A549 (cell line): ENCODE measurements at places on chromosomes 6 and 20.

- no peak for DNase-seq
Observed at GRCh38 chr6:112065426-112065986, 11.6 kb downstream of the CCN6 start.

GRCh38 chr6:37381579-37381978, 27.8 kb downstream of the RNF8 start:
- peak; percentile 71 for DNase-seq

GRCh38 chr6:151141685-151142084, 98.1 kb upstream of the AKAP12 start:
- DNase-seq = no peak

DNA sequence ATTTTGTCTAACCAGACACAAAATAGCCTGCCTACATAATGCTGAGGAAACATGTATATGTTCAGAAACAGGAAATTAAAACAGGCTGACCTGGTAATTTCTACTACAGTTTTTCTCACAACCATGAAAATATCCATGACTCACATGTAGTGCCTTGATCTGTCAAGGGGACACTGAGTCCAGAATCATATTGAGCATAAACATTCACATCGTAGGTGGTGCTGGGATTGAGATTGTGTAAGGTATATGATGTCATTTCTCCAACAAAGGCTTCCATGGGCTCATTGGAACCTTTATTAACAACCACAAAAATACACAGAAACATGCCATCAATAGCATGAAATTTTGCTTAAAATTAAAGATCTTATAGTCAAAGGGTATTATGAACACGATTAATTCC, 80.9 kb downstream of the COL12A1 start:
- no peak for DNase-seq

GRCh38 chr20:39214828-39215227, 252.7 kb downstream of the DHX35 start:
- DNase-seq = no peak

DNA sequence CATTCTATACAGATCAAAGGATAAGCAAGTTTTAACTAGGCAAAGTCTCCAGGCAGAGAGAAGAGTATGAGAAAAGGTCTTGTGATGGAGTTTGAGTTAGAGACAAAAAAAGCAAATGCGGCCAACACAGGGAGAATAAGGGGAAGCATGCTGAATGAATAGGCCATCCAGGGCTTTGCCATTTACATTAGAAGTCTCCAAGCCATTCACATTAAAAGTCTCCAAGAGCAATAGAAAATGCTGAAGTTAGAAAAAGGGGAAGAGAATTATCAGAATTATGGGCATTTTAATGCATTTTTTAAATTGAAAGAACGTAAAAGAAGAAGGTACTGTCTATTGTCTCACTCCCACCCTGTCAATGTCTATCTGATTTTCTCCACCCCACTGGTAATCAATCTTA, 49.4 kb downstream of the PDSS2 start:
- no peak for DNase-seq

DNA sequence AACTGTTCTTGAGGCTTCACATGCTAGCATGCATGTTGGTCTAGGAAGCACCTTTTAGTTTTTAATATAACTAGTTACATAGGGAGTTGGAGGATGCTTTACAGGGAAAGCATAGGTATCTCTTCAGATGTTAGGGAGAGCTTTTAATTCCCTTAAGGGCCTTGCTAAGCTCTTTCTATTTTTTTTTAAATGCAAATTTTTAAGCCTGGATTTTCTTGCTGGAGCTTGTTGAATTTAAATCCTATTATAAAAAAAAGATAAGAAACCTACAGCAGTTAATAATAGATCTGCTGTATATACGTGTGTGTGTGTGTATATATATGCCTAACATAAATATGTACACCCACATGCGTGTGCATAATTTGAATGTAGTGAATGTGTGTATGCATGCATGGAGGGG, 79.0 kb downstream of the FIG4 start:
- no peak for DNase-seq

GRCh38 chr20:32069711-32070110, 17.7 kb downstream of the HCK start:
- no peak for DNase-seq

GRCh38 chr20:14790190-14790589, 452.8 kb upstream of the FLRT3 start:
- no peak for DNase-seq

GRCh38 chr6:47034926-47035325, 7.2 kb downstream of the ADGRF1 start:
- DNase-seq = peak; percentile 12

DNA sequence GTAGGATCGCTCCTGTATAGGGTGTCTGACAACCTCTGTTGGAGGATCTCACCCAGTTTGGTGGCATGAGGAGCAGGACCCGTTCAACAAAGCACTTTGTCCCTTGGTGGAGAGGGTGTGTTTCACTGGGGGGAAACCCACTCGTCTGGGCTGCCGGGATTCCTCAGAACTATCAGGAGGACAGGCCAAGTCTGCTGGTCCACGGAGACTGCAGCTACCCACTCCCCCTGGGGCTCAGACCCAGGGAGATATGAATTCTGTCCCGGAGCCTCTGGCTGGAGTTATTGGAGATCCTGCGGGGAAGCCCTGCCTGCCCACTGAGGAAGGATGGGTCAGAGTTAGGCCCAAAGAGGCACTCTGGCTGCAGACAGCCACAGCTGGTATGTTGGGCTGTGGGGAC, 233.1 kb downstream of the PKHD1 start:
- DNase-seq = no peak

- no peak for DNase-seq
Observed at GRCh38 chr6:154429711-154430110, 73.1 kb upstream of the IPCEF1 start.

DNA sequence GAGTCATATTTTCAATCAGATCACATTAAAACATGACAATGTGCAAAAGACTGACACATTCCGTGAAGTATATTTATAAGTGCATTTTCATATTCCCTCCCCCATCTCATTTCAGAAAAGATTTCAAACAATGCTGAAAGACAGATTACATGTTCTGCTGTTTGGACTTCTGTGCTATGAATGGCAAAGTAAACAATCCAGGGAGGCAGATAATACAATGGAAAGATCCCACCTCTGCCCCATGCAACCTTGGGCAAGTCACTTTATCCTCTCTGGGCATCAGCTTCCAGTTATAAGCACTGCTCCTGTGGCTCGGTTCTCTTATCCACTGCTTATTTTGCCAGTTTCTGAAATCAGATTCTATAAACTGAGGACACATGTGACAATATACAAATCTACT, 110.2 kb downstream of the RCAN2 start:
- no peak for DNase-seq

- no peak for DNase-seq
Observed at GRCh38 chr20:24296477-24297261, 172.8 kb upstream of the SYNDIG1 start.

DNA sequence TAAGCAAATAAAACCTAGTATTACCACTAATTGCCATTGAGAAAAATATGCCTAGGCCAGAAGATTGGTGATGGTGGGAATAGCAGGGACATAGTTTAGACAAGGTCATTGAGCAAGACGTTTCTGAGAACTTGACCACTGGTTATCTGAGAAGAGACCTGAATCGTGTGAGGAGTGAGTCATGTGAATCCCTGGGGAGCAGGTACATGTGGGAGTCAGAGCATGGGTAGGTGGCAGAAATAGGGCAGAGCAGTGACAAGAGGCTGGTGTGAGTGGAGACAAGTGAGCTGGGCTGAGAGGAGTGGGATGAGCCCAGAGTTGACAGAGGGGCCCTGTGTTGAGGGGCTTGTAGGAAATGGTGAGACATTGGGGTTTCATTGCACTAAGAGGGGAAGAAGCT, 16.4 kb downstream of the MICA start:
- DNase-seq = no peak

- DNase-seq = no peak
Observed at GRCh38 chr20:60395991-60396390, 437.8 kb downstream of the CDH26 start.

DNA sequence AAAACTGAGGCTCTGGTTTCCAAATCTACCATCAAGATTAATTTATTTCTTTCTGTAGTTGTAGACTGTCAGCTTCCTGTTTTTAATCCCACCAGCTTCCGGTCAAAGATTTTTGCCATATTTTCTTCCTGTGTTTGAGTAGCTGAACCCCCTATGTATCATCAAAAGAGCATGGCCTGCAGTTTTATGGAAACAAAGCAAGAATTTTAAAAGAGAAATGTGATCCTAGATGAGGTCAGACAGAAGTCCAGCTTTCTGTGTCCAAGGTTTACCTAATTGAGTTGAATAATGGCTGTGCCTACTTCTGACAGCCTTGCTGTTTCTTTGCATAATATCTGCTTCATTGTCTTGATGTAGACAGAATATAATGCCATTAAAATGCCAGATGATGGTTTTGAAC, 163.7 kb downstream of the CARMIL1 start:
- no peak for DNase-seq

- no peak for DNase-seq
Observed at GRCh38 chr6:125287718-125288117, 14.0 kb downstream of the HDDC2 start.

GRCh38 chr20:46054606-46055005, 25.6 kb downstream of the SLC12A5 start:
- no peak for DNase-seq

DNA sequence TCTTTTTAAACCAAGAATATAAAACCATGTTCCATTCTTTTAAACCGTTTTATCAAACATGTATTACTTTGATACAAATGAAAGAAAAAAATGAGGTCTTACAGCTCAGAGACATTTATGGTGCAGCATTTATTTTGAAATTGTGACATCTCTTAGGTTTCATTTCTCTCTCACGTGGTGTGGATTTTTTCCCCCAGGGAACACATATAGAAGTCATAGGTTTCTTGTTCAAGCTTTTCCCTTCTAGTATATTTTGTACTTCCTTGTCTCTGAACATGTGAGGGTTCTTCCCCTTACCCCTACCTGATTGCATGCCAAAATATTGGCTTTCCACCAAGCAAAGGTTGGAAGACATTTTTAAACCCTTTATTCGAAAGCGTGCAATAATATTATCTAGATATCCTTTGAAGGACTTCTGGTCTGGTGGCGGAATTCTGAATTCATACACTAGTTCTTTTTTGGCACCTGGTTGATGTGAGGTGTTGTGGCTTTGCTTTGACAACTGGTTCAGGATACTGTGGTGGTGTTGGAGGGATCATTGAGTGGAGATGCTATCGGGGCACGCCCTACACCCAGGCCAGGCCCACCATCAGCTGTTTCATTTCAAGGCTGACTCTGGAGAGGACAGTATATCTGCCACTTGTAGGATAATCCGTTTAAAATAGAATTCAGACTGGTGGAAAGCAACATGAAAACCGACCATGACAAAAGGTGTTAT, 5.6 kb upstream of the FAM50B start:
- no peak for DNase-seq

- no peak for DNase-seq
Observed at GRCh38 chr6:20208687-20209378, 3.4 kb downstream of the MBOAT1 start.

DNA sequence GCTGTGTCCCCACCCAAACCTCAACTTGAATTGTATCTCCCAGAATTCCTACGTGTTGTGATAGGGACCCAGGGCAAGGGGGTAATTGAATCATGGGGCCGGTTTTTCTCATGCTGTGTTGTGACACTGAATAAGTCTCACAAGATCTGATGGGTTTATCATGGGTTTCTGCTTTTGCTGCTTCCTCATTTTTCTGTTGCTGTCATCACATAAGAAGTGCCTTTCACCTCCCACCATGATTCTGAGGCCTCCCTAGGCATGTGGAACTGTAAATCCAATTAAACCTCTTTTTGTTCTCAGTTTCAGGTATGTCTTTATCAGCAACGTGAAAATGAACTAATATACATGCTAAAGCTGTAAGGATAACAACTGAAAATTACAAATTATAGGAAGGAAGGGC, 88.3 kb downstream of the CDYL start:
- no peak for DNase-seq

DNA sequence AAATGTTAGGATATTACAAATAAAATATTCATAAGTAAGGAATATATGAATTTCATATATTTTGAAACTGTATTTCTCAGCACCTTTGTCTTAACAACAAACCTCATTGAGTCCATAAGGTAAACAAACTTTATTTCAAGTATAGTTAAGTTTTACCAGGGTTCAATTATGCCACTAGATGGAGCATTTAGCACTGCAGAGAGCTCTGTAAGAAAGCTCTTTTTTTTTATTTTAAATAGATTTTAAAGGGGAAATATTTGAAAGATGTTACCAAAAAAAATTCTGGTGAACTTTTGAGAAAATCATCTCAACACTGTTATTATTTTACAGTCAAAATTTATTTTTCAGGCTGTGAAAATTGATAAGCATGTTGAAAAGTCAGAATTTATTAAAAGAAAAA, 955.2 kb upstream of the EYS start:
- peak; percentile 4 for DNase-seq

DNA sequence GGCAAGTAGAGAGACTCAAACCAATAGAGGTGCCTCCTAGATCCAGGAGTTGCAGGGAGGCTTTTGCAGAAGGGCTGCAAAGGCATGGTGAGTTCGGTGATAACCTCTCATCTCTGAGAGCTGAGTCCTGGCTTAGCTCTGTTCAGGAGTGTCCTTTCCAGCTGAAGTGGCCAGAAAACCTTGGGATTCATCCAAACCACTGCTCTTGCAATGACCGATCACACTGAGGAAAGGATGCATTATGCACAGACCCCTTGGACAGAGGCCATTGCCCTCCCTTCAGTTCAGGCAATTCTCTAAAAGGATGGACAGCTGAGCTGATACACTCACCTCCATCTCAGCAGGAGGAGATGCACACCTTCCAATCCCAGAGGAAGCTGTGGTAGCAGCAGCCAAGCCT, 158.8 kb upstream of the ENPP5 start:
- no peak for DNase-seq

- no peak for DNase-seq
Observed at GRCh38 chr6:2740581-2740980, 10.1 kb downstream of the MYLK4 start.

DNA sequence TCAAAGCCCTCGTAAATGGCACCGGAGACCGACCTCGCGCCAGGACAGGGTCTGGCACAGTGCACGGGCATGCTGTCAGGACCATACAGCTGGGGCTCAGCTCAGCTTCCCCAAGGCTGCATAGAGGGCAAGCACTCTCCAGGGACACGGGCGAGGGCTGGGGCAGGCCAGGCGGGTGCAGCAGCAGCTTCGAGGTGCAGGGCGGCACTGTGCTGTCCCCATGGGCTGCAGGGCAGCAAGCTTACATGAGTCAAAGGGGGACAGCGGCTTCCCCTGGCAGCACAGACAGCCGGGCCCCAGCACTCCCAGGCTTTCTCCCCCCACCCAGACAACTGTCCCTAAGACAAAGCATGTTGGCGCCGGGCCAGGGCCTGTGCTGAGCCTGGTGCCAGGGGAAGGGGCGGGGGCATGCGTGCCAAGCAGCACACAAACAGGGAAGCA, 25.7 kb downstream of the PSMG4 start:
- DNase-seq = no peak

GRCh38 chr6:149615805-149616204, 32.7 kb downstream of the KATNA1 start:
- DNase-seq = no peak

GRCh38 chr6:3850451-3851203, 1.5 kb downstream of the FAM50B start:
- no peak for DNase-seq

- no peak for DNase-seq
Observed at GRCh38 chr20:62543470-62544302, 67.9 kb upstream of the GATA5 start.

- DNase-seq = no peak
Observed at GRCh38 chr6:135830452-135830881, 21.0 kb upstream of the PDE7B start.
